AG10803 (cell line): ENCODE measurements at places on chromosomes 3 and 15.

DNA sequence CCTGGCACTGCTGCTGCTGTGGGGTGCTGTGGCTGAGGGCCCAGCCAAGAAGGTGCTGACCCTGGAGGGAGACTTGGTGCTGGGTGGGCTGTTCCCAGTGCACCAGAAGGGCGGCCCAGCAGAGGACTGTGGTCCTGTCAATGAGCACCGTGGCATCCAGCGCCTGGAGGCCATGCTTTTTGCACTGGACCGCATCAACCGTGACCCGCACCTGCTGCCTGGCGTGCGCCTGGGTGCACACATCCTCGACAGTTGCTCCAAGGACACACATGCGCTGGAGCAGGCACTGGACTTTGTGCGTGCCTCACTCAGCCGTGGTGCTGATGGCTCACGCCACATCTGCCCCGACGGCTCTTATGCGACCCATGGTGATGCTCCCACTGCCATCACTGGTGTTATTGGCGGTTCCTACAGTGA is 2.1 kb downstream of the GRM2 start:
- no peak for DNase-seq

DNA sequence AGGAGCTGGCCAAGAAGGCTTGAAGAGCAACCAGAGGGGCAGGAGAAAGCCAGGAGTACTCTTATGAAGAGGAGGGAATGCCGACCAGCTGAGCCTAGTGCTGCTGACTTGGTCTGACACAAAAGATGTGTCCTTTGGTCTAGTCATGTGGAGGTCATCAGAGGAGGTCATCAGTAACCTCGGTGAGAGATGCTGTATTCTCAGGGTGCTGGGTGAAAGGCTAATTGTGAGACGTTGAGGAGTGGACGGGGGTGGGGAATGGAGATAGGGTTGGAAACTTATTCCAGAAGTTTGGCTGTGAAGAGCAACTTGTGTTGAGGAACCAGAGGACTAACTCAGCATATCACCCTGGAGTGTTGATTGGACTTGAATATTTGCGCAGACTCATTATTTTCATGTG is 5.5 kb downstream of the CRTC3 start:
- no peak for DNase-seq

GRCh38 chr15:96801576-96802150 is 471.2 kb downstream of the NR2F2 start:
- DNase-seq, result no peak

- no peak for DNase-seq
Measured at GRCh38 chr3:141610939-141611338, 124.1 kb downstream of the RASA2 start.

DNA sequence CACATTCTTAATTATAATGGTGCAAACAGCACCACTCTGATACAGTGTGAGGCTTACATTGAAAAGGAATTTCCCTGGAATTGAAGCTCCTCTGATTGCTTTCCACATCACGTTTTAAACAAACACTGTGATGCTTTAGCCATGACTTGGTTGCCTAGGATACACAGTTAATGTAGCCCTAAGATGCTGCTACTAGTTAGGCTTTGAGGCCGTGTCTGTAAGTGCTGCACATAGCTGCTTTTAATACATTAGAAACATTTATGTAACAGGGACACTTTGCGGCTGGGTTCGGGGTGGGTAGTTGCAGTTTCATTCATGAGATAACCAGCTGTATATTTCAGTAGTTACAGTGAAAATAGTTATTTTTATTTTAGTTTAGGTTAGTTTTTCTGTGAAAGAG is 334.7 kb downstream of the NLGN1 start:
- peak; percentile 67 for DNase-seq

- DNase-seq, result peak; percentile 4
Measured at GRCh38 chr3:184039414-184039813, 7.9 kb downstream of the HTR3D start.

DNA sequence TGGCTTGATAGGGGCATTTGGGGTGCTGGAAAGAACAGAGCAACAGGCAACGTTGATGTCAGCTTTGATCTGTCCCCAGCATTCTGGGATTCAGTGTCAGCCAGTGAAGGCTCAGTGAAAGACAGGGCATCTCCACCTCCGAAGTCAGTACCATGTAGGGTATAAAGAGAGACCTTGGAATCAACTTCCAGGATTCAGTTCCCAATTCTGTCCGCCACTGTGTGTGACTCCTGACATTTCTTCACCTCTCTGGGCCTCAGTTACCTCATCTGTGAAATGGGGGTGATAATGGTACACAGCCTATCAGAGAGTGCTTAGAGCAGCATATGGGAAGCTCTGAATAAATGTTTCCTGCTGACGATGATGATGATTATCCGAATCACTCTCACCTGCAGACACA is 55.6 kb upstream of the FLNB start:
- no peak for DNase-seq

DNA sequence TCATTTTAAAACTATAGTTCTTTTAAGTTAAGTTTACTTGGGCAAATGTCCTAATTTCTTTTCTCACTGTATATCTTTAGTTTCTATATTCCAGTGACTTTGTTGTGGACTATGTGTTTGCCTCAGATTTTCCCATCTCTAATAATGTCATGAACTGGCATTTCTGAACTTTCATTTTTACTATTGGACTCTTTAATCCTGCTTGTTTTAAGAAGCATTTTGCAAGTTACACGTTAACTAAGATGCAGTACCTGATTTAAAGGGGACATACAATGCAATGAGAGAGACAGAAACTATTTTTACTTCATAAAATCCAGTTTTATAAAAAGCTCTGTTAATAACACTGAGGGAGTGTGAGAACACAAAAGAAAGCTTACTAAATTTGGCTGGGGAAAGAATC is 58.6 kb upstream of the PHLDB2 start:
- no peak for DNase-seq

DNA sequence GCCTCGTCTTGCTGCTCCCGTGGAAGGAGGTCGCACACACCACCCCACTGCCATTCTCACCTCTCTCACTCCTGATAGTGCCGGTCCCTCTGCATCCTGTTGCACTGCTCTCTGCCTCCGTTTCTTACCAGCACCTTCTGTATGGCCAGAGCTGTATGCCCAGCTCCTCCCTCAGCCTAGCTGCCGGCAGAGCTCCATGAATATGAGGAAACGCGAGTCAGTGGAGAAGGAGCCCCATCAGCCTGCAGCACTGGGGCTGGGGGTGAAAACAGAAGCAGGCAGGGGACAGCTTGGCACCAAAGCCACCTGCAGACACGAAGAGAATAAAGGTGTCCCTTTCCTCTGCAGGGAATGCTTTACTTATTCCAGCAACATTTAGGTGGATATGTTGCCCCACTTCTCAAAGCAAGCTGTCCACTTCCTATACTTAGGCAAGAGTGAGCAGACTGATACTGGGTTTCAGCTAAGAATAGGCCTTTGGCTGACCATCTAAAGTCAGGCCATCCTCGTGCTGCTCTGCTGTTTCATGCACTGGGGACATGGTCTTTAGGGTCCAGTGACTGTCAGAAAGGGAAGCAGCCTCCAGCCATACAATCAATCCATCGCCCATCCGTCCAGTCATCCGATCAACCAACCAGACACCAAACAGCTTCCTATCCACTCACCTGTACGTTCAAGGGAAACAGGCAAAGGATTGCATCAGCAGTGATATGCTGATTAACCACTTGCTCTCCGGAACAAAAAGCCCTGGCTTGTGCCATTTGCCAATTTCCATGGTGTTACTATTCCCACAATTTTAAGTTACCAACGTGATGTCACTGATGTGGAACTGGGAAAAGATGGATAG is 222.7 kb downstream of the XXYLT1 start:
- no peak for DNase-seq

- DNase-seq, result no peak
Measured at GRCh38 chr3:126372413-126373145, 15.4 kb upstream of the KLF15 start.

DNA sequence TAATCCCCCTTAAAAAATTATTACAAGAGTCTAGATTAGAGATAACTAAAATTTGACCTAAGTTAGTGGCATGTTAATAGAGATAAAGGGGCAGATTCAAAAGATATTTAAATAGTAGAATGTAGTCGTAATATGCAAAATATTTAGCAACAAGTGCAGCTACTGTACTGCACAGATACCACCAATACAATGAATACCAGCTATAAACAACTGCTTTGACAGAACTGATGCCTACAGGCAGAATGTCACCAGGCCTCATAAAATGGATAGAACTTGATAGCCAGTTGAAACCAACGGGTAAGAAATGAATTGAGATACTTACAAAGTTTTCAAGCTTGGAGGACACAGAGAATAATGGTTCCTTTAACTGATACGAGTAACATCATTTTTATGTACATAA is 249.3 kb upstream of the VEPH1 start:
- no peak for DNase-seq

GRCh38 chr3:87595798-87596197 is 319.4 kb upstream of the POU1F1 start:
- DNase-seq, result no peak

GRCh38 chr3:125037498-125038150 is 18.2 kb downstream of the HEG1 start:
- DNase-seq, result peak; percentile 48

DNA sequence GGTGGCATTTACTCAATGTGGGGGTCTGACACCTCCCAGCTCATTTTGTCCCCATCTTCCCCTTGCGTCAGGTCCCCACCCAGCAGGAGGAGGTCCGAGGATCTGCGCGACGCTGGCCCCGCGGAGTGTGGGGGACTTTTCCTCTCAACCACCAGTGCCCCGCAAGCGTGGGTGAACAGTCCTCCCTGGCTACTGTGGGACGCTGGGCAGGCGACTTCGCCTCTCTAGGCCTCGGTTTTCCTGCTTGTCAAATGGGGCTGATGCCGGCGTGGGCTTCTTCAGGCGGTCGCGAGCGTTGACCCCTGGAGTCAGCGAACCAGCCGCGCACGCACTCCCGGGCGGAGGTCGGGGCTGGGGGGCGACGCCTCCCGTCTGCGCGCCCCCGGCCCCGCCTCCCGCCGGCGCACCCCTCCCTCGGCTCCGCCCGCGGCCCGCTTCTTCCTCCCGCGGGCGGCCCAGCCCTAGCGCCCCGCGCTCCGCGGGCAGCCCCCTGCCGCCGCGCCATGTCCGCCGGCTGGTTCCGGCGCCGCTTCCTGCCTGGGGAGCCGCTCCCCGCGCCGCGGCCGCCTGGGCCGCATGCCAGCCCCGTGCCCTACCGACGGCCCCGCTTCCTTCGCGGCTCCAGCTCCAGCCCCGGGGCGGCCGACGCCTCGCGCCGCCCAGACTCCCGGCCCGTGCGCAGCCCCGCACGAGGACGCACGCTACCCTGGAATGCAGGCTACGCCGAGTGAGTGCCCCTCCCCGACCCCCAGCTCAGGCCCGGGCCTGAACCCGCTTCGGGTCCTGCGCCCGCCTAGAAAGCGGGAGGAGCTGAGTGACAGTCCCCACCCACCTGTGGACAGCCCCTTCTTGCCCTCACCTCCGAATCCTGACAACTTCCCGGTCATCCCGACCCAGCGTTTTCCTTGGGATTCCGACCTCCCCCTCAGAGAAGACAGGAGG is at the start of gene PPM1M:
TSS of gene PPM1M (plus strand) at position 438 of the 942 bp plus-strand sequence. CDS start at position 504, 66 bp downstream.
- peak; percentile 55 for DNase-seq

- DNase-seq, result peak; percentile 53
Measured at GRCh38 chr3:187626581-187626980, 43.6 kb downstream of the SST start.

DNA sequence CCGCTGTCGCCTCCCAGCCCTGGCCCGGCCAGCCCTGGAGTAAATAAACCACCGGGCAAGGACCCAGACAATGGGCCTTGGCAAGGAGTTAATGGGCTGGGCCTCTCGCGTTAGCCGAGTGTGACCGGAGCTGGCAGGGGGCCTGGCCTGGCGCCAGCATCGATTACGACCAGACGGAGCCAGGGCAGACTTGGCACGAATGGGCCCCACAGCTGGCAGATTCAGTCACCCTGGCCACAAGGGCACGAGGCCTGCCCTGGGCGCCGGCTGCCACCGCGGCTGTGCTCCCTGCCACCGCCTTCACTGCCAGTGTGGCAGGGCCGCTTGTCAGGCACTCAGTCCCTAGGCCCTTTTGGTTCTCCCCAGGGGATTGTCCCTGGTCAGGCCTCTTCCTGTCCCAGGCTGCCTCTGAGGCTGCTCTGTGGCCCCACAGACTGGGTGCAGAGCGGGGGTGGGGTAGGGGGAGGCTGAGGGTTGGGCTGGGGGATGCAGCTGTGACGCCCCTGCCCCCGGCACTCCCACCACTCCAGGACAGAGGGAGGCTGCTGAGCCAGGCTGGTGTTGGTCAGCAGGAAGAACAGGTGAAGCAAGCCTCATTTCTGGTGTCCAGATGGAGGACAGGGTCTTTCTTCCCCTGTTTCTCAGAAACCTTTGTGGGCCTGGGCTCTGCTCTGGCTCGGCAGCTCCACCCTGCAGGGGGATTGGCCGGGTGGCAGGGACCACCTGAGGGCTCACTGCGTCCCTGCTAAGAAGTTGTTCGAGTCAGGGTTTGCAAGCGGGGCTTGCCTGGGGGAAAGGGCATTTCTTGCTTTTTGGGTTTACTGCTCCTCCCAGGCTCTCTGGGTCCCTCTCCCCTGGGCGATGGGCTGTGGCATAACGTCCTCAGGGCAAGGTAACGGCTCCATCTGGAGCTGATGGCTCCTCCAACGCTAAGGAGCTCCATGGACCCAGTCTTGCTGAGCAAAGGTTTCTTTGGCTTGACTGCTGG is 30.5 kb upstream of the SRP14 start:
- DNase-seq, result peak; percentile 86

DNA sequence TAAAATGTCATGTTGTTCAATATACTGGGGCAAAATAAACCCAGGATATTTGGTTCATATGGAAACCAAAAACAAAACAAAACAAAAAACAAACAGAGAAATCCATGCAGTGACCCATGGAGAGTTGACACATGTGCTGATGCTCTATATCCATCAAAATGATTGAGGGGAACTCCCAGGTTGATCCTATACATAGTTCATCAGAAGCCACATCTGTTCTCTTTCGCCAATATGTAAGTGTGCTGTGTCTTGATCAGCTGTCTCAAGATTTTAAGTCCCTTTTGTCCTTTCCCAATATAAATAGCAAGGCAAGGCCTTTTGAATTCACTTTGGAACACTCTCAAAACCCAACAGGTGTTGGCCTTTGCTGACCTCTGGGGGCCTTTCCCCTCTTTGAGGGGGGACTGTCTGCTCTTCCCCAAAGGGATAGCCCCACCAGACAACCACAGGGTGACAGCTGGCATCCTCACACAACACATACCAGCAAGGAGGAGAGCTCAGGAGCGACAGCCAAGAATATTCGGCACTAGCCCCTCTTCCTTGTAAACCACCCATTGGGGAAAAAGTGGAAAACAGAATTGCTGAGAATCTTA is 209.4 kb upstream of the CD96 start:
- no peak for DNase-seq

DNA sequence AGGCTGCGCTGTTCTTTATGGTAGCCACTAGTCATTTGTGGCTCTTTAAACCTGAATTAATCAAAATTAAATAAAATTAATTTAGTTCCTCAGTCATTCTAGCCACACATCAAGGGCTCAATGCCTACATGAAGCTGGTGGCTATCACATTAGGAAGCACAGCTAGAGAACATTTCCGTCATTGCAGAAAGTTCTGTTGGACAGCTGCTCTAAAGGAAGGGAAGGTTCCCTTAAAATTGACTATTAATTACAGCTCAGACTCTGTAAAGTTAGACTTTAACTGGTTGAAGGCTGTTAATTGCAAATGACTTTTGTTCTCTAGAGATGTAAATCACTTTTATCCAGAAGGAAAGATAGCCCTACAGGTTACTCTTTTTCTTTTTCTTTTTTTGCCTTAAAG is 202.7 kb upstream of the ADAMTS9 start:
- no peak for DNase-seq
